ENCODE measurements at places on chromosomes 3 and 15. TPM values are rescaled to one million over a fixed set of nuclear protein-coding genes. Genes with fewer than 3 reads are reported as not detected.

GPR149 gene
- total RNA-seq = not detected

PARP9 gene
- total RNA-seq = 18.5 TPM

STAC gene
- not detected for total RNA-seq

MORC1 gene
- total RNA-seq = not detected

TIMP4 gene
- total RNA-seq = not detected

DYNC1LI1 gene
- 31.8 TPM for total RNA-seq

FAM3D gene
- not detected for total RNA-seq

DLL4 gene
- not detected for total RNA-seq

DNASE1L3 gene
- not detected for total RNA-seq

RASGRF1 gene
- total RNA-seq = not detected

SEMA3B gene
- total RNA-seq = 2.3 TPM

SAXO2 gene
- 2.8 TPM for total RNA-seq

GREM1 gene
- total RNA-seq = not detected

SATB1 gene
- 213 TPM for total RNA-seq

FAM81A gene
- total RNA-seq = 1.2 TPM

SEMA3G gene
- total RNA-seq = not detected

GABRR3 gene
- total RNA-seq = not detected

RPL14 gene
- total RNA-seq = 3,410 TPM

RTF1 gene
- 30.0 TPM for total RNA-seq

P2RY13 gene
- not detected for total RNA-seq

NAALADL2 gene
- total RNA-seq = 0.60 TPM

MCF2L2 gene
- total RNA-seq = 3.5 TPM

FOXB1 gene
- 0.13 TPM for total RNA-seq

PIGB gene
- total RNA-seq = 14.0 TPM

CHRD gene
- not detected for total RNA-seq

CACNA2D3 gene
- not detected for total RNA-seq

IQCF5 gene
- total RNA-seq = not detected

CCR5 gene
- 1.7 TPM for total RNA-seq

ACVR2B gene
- total RNA-seq = 5.4 TPM

KCNH8 gene
- not detected for total RNA-seq

BUB1B gene
- total RNA-seq = 79.6 TPM

CFAP100 gene
- not detected for total RNA-seq

NEK4 gene
- total RNA-seq = 16.2 TPM

TEX9 gene
- 0.85 TPM for total RNA-seq

SOX14 gene
- total RNA-seq = not detected

ITIH1 gene
- not detected for total RNA-seq

TXNRD3 gene
- 5.0 TPM for total RNA-seq

RTP3 gene
- total RNA-seq = not detected

NANOGP8 gene
- not detected for total RNA-seq

Data from activated CD8-positive, alpha-beta T cell treated with anti-CD3 and anti-CD28 coated beads for 36 hours (primary cell).